SK-N-DZ (cell line): ENCODE measurements at places on chromosomes 1 and 21.
A peak's percentile ranks its signal among the peaks of the same experiment; 100 is the strongest.

DNA sequence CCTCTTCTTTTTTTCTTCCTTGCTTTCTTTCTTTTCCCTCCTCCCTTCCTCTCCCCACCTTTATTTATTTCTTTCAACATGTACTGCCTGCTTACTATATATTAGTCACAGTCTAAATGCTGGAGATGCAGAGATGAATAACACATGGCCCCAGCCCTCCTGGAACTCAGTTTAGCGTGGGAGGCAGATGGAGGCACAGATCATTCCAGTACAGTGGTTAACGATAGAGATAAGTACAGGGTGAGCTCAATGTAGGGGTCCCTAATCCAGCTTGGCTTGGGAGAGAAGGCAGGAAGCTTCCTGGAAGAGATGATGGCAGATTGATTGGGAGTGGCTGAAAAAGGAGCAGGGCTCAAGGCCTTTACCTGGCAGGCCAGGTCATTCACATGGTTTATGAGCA, 55.6 kb upstream of the PPP2R5A start:
- peak; percentile 10 for DNase-seq

DNA sequence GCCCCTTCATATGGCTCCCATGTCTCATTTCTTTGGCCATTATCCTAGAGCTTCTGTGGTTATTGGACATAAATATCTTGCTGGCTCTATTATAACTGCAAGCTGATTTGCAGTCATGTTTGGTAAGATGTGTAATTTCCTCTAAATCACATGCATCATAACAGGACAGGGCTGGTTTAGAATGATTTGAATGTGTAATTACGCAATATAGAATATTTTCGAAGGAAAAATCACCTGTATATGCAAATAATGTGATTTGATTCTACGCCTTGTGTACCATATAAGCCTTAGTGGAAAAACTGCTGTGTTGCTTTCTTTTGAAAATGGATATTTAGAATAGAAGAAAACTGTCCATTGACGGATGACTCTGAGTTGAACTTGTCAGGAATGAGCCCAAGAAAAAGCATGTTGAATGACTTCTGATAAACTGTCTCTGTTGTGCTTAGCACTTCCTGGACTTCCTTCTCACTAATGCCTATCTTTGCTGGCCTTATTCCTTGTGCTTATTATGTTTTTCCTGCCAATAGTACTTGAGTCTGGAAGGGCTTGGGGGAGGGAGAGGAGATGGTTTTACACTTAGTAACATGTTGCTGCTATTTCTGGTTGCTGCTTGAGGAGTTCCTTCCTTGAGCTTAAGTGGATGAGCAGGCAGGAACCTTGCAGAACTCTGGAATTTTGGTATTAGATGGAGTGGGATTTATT, 6.5 kb downstream of the CACHD1 start:
- no peak for DNase-seq

DNA sequence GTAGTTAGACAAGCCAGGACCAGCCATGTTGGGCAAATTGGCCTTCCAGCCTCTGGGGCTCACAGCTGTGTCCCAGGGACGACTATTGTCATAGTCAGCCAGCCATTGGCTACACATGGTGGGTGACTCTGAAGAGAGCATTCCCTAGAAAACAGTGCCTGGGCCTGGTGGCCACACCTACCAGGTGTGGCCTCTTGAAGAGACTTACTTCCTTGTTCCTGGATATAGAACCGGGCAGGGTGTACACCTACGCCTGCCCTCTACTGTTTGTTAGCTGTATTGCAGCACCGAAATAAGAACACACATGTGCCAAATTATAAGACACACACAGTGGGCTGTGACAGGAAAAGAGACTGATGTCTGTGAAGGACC, 134.6 kb upstream of the ARHGEF16 start:
- peak; percentile 3 for DNase-seq

- DNase-seq: no peak
These were observed 99.1 kb upstream of the ZNF644 start for GRCh38 chr1:91120936-91121335.

DNA sequence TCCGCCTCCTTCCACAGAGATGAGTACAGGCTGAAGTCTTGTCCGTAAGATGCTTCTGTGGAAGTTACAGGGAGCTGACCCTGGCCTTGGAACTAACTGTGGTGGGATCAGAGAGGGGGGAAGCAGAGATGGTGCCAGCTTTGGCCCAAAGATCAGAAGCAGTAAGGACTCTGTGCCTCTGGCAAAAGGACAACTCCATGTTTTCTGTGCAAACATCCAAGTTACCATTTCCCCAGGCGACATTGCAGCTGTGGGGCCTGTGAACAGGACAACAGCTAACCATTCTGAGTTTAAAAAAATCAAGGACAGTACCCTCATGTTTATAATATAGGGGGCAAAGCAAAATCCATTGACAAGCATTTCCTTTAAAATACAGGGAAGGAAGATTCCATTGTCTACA, 38.4 kb downstream of the TEX35 start:
- no peak for DNase-seq

- DNase-seq: no peak
These were observed 108.8 kb downstream of the KIF26B start for GRCh38 chr1:245263529-245264095.

GRCh38 chr1:189500778-189501177, 976.9 kb downstream of the BRINP3 start:
- DNase-seq: no peak

- peak; percentile 56 for DNase-seq
These were observed 13.6 kb upstream of the RGS4 start for GRCh38 chr1:163055531-163055930.

DNA sequence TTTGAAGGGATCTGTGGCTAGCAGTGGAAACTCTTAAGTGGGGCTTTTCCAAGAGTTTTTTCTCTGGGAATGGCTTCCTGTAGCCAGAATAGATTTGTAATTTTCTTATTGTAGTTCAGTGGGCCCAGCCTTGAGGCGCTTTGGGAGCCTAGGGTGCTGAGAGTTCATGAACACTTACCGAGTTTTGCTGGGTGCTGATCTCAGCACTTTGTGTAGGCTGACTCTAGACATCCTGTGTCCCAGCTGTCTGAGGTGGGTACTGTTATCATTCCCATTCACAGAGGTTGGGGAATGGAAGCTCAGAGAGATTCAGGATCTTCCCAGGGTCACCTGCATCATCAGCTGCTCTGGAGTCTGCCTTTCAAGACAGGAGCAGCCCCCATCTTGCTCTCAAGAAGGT, 7.0 kb downstream of the PPFIA4 start:
- DNase-seq: no peak

DNA sequence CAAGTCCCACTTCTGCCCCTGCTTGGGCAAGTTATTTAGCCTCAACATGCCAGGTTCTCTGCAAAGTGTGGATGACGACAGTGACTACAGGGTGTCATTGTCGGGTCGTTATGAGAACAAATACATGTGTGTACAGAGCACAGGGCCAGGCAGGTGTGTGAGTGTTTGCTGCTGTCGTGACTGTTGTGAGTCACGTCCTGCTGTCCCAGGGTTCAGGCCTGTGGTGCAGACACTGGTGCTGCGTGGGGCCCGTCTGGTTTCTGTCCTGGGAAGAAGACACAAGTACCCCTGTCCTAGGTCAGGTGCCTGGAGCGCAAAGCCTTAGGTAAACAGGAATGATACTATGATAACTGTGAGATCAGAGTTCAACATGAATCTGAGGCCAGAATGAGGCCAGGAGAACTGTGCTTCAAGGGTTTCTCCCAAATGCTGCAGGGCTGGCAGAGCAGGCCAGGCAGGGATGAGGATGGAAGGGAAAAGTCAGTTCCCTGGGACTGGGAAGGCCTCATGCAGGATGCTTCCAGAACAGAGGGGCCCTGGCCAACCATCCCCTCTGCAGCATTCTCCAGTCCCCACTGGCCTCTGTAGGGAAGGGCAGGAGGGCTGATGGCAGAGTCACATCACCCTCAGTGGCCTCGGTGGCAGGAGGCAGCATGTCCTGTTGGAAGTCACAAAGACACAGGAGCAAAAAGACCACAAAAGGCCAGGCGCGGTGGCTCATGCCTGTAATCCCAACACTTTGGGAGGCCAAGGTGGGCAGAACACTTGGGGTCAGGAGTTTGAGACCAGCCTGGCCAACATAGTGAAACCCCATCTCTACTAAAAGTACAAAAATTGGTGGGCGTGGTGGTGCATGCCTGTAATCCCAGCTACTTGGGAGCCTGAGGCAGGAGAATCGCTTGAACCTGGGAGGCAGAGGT, 15.7 kb downstream of the GPR157 start:
- no peak for DNase-seq

GRCh38 chr1:189175889-189176288, 1301.8 kb downstream of the BRINP3 start:
- DNase-seq: peak; percentile 93

DNA sequence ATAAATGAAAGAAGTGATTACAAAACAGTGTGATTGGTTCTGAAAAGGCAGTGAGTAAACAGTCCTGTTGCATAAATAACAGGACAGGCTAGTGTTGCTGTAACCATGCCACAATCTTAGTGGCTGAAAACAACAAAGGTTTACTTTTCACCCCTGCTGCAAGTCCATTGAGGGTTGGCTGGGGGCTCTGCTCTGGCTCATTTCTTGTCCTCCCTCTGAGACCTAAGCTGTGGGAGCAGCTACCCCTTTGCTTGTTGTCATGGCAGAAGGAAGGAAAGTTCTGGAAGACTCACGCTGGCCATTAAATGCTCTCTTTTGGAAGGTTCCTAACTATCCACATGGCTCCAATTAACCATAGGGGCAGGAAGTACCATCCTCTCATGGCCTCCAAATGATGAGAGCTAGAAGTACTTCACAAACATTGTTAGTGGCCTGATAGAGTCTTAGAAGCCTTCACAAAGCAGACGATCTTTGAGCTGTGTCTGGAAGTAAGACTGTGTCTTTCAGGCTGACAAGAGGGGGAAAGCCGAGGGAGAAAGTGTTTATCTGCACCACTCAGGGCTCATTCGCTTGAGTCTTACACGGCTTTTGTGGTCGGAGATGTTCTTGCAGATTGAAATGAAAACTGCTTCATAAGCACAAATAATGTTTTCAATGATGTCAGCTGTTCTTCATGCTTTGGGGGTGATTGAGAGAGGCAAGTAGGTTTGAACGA, 11.9 kb downstream of the RCSD1 start:
- DNase-seq: no peak

GRCh38 chr1:3807769-3808168, 11.5 kb upstream of the LRRC47 start:
- DNase-seq: no peak

GRCh38 chr1:94544706-94545490, 3.3 kb upstream of the F3 start:
- no peak for DNase-seq

GRCh38 chr1:24420547-24420946, 4.9 kb downstream of the NIPAL3 start:
- no peak for DNase-seq

- no peak for DNase-seq
These were observed 4.6 kb downstream of the CD244 start for GRCh38 chr1:160858097-160858496.
